ENCODE measurements at places on chromosomes 1 and 21. TPM values are rescaled to one million over a fixed set of nuclear protein-coding genes. Genes with fewer than 3 reads are reported as not detected.

- no peak for DNase-seq
Measured at GRCh38 chr1:68327414-68327813, 95.1 kb upstream of the WLS start.

GRCh38 chr1:221276896-221277409 lies 397.7 kb downstream of the HLX start:
- DNase-seq, result peak; percentile 35

DNA sequence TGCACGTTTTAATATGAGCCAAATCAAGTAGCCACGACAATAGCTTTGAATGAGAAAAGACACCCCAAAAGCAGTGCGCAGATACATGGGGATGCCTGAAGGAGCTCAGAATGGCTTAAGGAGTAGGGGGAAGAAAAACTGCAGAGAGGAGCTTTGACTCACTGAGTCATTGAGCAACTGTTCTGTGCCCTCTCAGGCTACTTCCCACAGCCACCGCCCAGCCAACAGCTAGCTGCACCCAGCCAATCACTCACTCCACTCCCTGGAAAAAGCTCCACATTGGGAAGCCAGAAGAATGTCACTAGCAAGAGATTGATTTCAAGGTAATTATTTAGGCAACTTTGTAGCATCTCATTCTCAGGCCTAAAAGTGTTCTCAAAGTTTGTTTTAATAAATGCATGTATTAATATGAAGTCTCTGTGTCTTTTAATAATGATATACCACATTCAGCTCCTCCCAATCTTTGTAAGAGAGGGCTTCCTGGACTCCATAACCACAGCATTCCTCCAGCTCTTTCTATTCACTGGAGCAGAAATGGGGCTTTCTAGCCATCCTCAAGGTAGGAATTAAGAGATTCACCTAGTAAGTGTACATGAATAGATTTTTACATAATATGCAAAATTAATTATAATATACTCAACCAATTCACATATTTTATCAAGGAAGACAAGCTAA lies 16.8 kb downstream of the DUSP10 start:
- peak; percentile 50 for DNase-seq

- no peak for DNase-seq
Measured at GRCh38 chr1:107900090-107900945, 64.7 kb downstream of the VAV3 start.

GRCh38 chr1:216119600-216119999 lies 303.6 kb downstream of the USH2A start:
- DNase-seq, result peak; percentile 75

- peak; percentile 97 for DNase-seq
Measured at GRCh38 chr1:207017615-207018559, 14.7 kb downstream of the C1orf116 start.

- DNase-seq, result no peak
Measured at GRCh38 chr1:62722796-62723195, 34.6 kb upstream of the DOCK7 start.

The CNIH3 gene
- 7.4 TPM for total RNA-seq

- peak; percentile 93 for DNase-seq
Measured at GRCh38 chr1:155759966-155760630, 71.2 kb downstream of the DAP3 start.
